Aortic smooth muscle cell (primary cell): ENCODE measurements at places on chromosomes 6 and 20. TPM values are rescaled to one million over a fixed set of nuclear protein-coding genes. Genes with fewer than 3 reads are reported as not detected.

NKX2-2 gene
- total RNA-seq = not detected in 2 replicates

SLC12A5 gene
- total RNA-seq = 0.06 TPM in 1 of 2 replicates, not detected in the other

TCF15 gene
- not detected in 2 replicates for total RNA-seq

SLC17A3 gene
- total RNA-seq = not detected in 2 replicates

AIF1 gene
- not detected in 2 replicates for total RNA-seq

NHLRC1 gene
- total RNA-seq = 3.0 and 3.8 TPM in 2 replicates
